ENCODE measurements at places on chromosomes 6 and 20. TPM values are rescaled to one million over a fixed set of nuclear protein-coding genes. Genes with fewer than 3 reads are reported as not detected.
A peak's percentile ranks its signal among the peaks of the same experiment; 100 is the strongest.

The CRIP3 gene
- not detected for total RNA-seq

The C20orf202 gene
- total RNA-seq, result not detected

The ID4 gene
- 5.2 TPM for total RNA-seq

The TTBK1 gene
- under 0.01 TPM for total RNA-seq

The CGAS gene
- 12.5 TPM for total RNA-seq

The TMEM244 gene
- not detected for total RNA-seq

The POPDC3 gene
- not detected for total RNA-seq

The GRM1 gene
- 0.02 TPM for total RNA-seq

The SNAI1 gene
- 8.4 TPM for total RNA-seq

The BTBD3 gene
- total RNA-seq, result 67.1 TPM

The MOCS1 gene
- total RNA-seq, result 5.9 TPM

DNA sequence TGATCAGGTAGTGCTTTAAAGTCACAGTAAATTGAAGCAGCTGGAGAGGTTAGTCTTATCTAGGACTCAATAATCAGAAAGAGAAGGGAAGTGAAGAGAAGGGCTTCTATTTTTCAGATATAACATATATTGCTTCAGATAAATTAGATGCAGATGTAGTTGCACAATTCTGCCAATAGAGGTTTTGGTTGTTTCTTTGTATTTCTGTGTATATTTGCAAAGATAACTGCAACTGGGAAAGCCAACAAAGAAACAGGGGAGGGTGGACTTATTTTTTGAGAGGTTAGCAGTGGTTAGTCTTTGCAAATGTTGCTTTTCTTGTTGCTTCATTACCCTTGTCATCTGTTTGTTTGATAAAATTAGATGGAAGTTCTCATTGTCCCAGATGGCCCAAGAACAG lies 106.6 kb downstream of the ADGRG6 start:
- DNase-seq, result no peak

GRCh38 chr6:139706912-139707311 lies 332.5 kb upstream of the CITED2 start:
- DNase-seq, result peak; percentile 22

DNA sequence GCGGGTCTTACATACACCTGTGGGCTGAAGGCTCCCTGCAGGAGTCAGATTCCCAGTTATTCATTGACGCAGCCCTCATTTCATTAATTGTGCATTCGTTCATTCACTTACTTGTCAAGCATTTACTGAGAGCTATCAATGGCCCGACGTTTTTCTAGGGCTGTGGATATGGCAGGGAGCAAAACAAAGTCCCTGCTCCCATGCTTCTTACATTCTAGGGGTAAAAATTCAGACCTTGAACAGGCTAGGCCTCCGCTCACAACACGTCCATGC lies 369 bp upstream of the NSFL1C start:
- DNase-seq, result no peak

GRCh38 chr20:48716086-48716485 lies 111.7 kb downstream of the PREX1 start:
- DNase-seq, result no peak

DNA sequence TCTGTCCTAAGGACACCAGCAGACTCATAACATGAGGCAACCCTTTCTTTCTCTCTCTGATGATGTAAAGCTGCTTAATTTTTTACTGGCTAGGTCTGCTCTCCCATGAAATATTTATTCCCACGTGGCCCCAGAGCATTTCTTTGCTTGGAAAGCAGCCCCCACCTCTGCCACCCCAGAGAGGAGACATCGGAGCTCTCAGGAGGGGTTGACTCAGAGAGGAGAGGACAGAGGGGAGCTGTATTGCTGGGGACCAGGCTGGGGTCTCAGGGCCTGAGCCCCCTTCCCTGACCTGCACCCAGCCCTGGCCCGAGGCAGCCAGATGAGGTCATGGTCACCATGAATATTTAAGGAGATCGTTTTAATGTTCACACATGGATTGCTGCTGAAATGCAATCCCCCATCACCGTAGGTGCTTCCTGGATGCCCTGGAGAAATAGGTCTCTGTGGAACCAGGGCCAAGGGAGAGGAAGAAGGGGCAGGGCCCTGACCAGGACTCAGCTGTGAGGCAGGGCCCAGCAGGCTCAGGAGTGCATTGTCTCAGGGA lies 117.5 kb downstream of the DLL1 start:
- DNase-seq, result no peak

GRCh38 chr6:36714511-36714910 lies 16.9 kb downstream of the RAB44 start:
- no peak for DNase-seq

DNA sequence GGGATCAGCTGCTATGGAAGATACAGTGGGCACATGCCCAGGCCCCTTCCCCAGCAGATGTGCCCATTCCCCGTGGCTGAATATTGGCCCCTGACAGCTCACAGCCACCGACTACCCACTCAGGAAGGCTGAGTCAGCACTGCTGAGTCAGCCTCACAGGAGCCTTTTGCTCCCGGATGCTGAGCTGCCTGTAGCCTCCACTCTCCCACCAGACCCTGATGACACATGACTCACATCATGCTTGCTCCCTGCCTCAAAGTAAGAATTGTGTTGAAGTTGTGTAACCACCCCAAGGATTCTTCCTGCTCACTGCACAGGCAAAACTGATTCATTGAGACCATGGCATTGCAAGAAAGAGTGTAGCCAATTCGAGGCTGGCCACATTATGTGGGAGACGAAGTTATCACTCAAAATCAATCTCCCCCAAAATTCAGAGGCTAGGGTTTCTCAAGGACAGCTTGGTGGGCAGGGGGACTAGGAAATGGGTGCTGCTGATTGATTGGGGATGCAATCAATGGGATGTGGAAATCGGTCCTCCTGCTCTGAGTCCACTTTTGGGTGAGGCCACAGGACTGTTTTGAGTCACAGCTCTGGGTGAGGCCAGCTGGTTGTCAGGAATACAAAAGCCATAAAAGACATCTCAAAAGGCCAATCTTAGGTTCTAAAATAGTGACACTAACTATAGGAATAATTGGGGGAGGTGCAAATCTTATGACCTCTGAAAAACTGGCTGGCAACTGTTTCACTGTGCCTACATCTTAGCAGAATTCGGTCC lies 556.6 kb upstream of the CDH4 start:
- peak; percentile 79 for DNase-seq

DNA sequence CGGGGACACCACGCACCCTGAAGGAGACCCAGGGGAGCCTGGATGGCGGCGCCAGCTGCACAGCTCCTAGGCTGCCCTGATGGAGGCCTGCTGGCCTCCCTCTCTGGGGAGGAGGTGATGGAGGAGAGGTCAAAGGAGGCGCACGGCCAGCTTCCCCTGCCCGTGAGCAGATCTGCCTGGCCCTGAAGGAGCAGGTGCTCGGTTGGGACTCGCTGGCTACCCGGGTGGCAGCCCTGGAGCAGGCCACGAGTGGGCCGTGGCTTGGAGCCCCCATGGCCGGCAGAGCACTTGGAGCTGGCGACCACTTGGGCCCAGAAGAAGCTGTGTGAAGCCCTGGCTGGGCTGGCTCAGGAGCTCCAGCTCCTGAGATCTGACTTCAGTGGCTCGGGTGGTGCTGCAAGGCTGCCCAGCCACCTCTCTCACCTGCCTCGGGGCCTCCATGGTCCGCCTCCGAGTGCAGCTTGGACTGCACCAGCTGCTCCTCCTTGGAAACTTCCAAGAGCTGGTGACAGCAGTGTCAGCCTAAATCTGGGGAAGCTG lies 7.5 kb upstream of the RAET1E start:
- no peak for DNase-seq

- DNase-seq, result no peak
Observed at GRCh38 chr6:37036146-37036545, 30.7 kb downstream of the FGD2 start.

DNA sequence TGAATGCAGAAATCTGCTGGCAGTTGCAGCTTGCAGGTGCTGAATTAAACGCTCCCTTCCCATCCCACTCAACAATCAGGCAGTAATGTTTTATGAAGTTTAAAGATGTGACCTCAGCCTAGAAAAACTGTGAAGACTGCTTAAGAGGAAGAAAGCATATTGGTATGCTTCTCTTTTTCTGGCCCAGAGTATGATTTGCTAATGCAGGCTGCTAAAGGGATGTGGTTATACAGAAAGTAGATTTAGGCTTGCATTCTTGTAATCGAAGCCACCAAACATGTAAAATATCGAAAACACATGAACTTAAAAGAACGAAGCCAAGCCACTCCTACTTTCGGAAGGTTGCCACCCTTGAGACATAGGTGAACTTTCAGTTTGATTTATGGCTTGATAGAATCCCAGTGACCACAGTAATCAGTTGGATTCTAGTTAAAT lies 40.7 kb downstream of the MAP3K5 start:
- no peak for DNase-seq

DNA sequence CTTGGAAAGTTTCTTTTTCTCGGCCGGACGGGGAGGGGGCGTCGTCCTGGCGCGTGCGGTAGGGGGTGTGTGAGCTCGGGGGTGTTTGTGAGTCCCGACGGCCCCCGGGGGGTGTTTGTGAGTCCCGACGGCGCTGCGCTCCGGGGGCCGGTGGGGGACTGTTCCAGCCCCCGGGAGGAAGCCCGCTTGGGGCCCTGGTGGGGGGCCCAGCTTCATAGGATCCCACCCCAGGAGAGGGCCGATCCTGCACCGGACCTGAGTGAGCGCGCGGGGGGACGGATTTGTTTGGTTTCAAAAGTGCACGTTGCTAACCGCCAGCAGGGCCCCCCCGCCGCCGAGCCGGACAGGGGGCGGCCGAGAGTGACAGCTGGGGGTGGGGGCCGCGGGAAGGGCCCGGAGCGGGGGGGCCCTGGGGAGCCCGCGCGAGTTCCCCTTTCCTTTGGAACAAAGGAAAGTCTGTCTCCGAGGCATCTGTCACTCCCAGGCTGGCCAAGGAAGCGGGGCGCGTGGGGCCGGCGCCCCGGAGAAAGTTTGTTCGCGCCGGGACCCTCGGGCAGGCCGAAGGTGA lies 485 bp downstream of the TGIF2 start:
- peak; percentile 34 for DNase-seq

GRCh38 chr6:159874435-159874834 lies 16.4 kb upstream of the MAS1 start:
- peak; percentile 17 for DNase-seq

DNA sequence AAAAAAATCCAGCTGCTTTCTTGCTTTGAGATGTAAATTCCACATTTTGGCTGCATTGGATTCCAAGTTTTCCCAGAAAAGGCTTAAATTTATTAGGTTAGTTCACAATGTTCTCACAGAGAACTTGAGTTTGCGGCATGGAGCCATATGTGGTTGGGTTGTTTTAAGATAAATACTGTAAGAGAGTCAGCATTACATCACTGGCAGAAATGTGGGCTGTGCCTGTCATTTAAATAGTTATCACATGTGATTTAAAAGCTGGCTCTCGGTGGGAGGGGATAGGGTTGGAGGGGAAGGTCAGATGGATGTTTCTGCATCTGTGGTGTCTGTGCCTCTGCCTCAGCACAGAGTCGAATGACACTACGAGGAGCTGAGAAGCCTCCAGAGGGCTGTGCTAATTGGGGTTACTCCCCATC lies 73.8 kb upstream of the SCP2D1 start:
- DNase-seq, result peak; percentile 27

GRCh38 chr6:109799664-109800063 lies 108.6 kb downstream of the FIG4 start:
- DNase-seq, result no peak

- DNase-seq, result peak; percentile 20
Observed at GRCh38 chr6:72446430-72446829, 175.4 kb upstream of the KCNQ5 start.

GRCh38 chr6:37548067-37548674 lies 48.5 kb upstream of the CCDC167 start:
- DNase-seq, result peak; percentile 68

DNA sequence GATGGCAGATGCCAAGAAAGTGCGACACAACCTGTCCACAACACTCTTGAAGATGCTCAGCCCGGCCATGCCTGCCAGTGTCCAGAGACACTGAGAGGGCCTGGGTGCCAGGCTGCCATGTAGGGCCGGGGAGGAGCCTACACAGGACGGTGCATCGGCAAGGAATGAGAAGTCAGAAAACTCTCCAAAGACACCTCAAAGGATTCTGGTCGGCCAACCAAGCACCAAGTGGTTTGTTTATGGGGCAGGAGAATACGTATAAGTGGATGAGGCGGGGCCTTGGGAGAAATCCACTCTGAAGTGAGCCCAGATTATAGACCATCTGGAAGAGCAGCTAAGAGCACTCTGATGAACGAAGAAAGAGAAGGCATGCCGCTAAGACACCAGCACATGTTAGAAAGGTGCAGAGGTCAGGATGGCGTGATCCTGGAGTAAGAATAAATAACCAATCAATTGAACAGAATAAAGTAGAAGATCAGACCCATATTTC lies 120.7 kb upstream of the FOXQ1 start:
- DNase-seq, result no peak

- DNase-seq, result no peak
Observed at GRCh38 chr20:31819083-31819784, at the start of gene MYLK2. Gene MYLK2, plus strand, starts transcription at chr20:31819356. Its CDS starts 225 bp downstream, at chr20:31819581.

DNA sequence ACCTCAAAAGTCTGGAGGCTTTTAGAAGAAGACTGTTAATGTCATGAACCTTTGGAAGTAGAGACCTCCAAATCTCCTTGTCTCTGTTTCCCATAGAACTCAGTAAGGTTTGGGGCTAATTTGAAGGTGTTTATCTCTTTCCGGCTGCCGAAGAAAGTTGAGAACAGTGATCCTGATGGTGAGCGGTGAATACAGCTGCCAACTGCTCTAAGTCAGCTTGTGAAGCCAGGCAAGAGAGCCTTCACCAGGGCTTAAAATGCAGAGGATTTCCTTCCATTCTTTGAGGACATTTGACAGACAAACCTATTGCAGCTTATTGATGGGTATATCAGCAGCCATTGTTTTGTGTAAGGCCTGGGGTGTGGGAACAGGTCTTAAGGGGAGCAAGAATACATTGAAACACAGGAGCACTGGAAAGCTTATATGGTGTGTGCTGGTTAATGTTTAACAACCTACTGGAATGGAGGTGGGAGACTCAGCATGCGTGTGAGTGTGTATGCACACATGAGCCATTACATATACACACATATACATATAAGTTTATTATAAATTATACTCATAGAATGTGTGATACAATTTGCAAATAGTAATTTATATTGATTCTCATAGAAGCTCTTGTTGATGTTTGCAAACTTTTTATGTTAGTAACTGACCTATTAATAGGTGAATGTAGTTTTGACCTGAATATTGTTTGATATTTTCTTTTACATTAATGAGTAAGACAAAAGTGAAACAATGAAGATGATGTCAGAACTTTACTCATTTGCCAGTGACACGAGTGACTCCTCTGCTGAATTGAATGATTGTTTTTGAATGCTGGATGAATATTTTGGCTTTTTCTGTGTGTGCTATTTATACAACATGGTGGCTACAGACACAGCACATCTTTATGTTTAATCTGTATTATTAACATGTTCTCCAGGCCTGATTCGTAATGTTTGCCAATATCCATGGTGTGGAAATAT lies 18.1 kb downstream of the PLEKHG1 start:
- no peak for DNase-seq

- DNase-seq, result no peak
Observed at GRCh38 chr6:159121486-159121885, 47.7 kb upstream of the FNDC1 start.
